Brain pericyte (primary cell): ENCODE measurements at places on chromosomes 7 and 10.
A peak's percentile ranks its signal among the peaks of the same experiment; 100 is the strongest.

- DNase-seq = no peak
Observed at GRCh38 chr10:28947171-28947570, 269.9 kb downstream of the BAMBI start.

DNA sequence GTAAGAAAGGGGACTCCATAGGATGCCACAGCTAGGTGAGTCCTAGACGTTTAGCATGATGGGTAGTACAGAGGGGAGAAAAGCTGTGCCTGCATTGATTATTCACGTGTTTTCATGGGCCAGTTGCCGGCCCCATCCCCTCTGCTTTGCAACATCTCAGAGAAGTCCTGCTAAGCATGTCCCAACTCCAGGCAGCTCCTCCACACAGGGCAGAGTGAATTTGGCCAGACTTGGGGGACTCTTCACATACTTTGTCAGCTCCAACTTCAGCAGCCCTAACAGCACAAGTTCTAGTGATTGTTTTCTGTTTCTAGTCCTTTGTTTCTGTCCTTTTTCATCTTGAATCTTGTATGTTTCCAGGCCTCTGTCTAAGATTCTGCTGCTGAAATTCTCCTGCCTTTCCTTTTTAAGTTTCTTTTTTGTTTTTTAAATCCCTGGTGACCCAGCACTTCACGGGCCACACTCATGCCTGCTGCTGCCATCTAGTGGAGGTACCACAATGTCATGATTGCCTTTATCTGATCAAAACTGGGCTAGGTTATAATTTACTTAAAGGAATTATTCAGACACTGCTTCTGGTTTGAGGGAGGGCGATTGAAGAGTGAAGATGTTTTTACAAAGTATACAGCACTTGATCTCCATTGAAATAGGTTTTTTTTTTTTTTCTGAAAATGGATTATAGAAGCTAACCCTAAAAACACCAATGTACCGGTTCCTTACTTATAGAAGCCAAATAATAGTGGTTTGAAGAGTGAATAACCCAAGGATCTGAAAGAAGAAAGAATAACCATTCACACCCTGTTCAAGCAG is 276.9 kb downstream of the CSTF2T start:
- DNase-seq = peak; percentile 50

DNA sequence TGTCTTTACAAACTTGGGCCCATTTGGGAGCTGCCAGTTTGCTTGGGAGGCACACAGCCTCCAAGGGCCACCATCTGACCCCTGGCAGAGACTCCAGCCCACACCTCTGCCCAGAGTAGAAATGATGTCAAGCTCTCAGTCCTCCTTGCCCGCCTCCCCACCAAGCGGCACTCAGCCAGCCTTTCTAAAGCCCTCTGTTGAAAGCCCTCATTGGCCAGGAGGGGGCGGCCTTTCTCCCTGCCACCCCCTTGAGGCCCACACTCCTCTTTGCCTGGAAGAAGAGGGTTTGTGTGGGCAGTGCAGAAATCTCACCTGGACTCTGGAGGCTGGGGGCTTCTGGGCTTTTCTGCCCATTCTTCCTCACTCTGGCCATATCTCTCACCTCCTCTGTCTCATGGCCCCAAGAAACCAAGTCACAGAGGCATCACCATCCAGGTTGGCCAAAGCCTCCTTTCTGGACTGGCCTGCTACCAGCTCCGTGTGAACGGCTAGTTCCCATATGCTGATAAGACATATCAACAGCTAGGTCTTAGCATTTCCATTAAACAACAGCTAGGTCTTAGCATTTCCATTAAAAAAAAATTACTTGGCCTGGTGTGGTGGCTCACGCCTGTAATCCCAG is 36.1 kb downstream of the UBTD1 start:
- no peak for DNase-seq

DNA sequence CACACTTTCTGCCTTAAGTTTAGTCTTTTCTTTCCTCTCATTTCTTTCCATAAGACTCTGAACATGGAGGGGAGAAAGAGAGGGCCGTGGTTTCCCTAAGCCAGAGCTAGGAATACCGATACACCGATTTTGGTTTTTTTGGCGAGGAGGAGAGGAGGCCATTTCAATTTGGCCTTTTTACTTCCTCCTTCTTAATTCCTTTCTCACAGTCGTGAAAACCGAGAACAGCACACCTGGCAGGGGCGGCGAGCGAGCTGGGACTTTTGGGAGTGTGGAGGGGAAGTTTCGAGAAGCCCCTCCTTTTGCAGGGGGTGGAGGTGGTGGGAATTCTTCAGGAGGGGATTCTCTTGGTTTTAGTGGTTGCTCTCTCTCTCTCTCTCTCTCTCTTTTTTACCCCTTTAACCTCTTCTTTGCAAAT is 6.2 kb downstream of the GATA3 start:
- no peak for DNase-seq

DNA sequence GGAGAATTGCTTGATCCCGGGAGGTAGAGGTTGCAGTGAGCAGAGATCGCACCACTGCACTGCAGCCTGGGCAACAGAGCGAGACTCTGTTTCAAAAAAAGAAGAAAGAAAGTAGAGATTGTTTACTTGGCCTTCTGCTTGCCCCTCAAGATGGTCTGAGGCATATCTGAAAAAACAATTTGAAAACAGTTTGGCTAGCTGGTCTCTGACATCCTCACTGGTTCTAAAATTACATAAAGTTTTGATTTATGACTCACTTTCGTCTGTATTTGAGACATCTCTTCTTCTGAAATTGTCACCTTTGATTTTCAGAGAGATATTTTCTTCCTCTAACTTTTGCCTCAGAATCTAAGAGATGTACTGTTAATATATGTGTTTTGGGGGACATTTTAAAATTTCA is 49.6 kb upstream of the HELLS start:
- DNase-seq = no peak

DNA sequence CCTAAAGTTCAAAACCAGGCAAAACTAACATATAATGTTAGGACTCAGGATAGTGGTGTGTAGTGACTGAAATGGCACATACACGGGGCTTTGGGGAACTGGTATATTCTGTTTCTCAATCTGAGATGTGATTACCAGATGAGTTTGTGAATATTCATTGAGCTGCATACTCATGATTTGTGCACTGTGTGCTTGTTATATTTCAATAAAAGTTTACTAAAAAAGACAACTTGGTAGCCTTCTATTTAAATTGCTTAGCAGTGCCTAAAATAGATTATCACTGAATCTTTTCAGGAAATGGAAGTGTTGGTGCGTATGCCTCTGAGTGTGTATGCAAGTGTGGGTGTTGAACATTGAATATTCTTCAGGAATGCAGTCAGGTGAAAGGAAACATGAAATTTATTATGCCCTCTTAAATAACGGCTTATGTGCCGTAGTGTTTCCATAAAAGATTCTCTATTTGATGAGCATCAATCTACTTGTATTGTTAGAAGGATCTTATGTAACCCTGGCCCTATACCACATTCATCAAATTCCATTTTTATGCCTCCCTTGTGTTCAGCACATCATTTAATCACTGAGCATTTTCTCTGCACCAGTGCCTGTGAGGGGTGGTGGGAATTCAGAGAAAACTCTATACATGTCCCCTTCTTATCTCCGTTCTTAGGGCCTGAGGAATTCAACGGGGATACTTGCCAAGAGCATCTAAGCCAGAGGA is 82.6 kb upstream of the AUTS2 start:
- no peak for DNase-seq

GRCh38 chr10:124267231-124267885 is 151.4 kb downstream of the OAT start:
- DNase-seq = no peak

DNA sequence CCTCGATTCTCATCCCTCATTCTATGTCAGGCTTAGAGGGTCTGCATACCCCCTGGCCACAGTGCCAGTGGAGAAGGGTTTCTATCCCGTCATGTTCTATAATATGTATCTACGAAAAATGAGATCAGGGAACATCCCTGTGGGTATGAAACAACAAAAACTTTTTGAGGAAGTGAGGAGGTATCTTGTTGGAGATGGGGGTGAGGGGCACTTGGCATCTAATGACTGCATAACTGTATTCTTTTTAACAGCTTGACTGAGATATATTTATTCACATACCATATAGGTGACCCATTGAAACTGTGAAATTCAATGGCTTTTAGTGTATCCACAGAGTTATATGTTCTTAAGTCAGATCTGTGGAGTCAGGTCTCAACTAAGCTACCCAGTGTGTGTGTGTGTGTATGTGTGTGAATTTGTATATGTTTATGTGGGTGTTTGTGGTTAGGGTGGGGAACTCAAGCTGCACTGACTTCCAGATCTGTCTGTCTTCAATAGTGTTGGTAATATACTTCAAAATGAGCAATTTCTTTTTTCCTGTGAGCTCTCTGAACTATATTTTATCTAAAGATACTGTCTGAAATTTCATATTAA is 528.9 kb downstream of the CNTNAP2 start:
- DNase-seq = no peak

- DNase-seq = no peak
Observed at GRCh38 chr7:126052229-126052628, 1122.6 kb upstream of the POT1 start.
